CD4-positive, alpha-beta T cell treated with Interleukin-15 for 1 hour (primary cell): ENCODE measurements at places on chromosomes 1 and 21.

GRCh38 chr1:109542657-109543056 is 3.0 kb downstream of the GPR61 start:
- DNase-seq, result no peak

DNA sequence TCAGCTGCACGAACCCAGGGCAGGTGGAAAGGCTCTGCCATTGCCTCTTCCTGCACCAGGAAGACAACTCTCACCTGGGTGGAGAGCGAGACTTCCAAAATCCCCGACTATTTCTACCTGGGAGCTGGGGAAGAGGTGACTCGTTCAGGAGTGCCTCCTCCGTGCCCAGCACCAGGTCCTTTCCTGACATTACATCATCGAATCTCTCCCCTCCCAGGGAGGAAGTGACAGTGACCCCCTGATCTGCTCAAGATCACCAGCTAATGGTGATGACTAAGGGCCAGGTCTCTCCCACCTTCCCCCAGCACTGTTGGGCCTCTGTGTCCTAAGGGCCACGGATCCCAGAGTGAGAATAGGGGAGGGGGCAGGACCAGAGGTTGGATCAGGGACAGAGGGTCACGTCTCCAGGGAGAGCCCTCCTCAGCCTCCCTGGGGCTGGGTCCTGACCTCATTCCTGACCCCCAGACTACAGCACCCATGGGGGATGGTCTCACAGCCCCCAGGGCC is 6.8 kb downstream of the MEGF6 start:
- no peak for DNase-seq

GRCh38 chr1:116986421-116987255 is 14.9 kb upstream of the CD101 start:
- DNase-seq, result no peak

DNA sequence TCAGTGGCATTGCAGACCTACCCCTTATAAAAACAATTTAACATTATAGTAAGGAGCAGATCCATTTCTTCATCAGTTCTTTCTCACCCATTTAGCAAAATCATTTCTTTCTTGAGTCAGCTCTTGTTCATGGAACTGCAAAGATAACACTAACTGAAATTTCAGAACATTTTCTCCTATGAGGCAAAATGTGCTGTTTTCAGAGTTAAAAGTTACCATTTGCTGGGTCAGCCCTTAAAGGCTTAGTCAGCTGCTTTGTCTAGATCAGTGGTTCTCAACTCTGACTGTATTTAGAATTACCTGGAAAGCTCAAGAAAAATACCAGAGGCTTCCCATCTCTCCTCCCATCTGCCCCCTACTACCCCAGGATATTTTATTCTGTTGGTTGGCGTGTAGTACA is 12.2 kb downstream of the METTL13 start:
- no peak for DNase-seq

- DNase-seq, result no peak
Observed at GRCh38 chr1:206908038-206908437, 10.8 kb downstream of the IL24 start.

DNA sequence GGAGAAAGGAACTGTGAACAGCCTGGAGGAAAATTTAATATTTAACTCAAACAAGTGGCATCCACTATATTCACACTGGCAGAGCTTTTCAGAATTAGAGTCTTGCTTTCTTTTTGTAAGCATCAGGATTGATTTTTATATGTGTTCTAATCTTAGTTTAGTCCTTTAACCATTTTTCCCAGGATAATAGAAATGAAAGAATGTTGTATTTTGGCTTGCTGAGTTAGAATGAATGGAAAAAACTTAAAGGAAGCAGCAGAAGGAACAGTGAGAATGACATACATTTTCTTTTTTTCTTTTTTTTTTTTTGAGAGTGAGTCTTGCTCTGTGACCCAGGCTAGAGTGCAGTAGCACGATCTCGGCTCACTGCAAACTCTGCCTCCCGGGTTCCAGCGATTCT is 53.0 kb downstream of the ZC3H11B start:
- no peak for DNase-seq

DNA sequence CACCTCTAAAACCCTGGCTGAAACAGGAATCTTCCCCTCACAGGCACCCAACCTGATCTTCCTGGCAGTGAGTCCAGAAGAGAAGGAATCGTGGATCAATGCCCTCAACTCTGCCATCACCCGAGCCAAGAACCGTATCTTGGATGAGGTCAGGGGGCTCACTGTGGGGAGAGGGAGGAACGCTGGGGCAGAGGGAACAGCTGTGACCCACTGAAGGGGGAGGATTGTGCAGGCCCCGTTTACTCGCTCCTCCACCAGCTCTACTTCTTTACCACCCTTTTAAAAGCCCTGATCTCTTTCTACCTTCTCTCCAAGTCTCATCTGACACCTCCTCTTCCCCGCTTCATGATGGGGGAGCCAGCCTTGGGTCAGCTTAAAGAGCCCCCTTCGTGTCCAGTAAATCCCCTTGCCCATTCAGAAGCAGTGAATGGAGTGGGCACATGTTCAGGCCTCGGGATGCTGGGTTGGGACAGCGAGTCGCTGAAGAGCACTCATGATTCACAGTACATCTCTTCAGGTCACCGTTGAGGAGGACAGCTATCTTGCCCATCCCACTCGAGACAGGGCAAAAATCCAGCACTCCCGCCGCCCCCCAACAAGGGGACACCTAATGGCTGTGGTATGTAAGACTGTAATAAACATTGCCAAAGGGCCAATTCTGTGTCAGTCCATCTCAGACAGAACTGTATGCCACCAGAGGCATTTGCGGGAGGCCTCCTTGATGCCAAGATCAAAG is 7.3 kb downstream of the PLEKHO1 start:
- no peak for DNase-seq

DNA sequence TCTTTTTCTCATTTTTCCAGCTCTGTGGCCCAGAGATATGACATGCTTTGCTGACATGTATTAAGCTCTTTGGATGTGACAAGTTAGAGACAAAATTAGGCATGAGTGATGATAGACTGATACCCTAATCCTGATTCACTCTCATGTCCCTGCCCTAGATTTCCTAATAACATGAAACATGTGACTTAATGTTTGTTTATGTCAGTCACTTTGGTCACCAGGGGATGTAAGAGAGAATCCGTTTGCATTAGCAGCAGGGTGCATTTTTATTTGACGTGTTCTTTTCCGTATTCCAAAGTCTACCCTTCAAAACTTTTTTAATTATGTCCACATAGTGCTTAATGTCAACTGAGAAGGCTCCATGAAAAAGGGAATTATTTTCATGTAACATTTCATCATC is 192.4 kb downstream of the HMCN1 start:
- no peak for DNase-seq

DNA sequence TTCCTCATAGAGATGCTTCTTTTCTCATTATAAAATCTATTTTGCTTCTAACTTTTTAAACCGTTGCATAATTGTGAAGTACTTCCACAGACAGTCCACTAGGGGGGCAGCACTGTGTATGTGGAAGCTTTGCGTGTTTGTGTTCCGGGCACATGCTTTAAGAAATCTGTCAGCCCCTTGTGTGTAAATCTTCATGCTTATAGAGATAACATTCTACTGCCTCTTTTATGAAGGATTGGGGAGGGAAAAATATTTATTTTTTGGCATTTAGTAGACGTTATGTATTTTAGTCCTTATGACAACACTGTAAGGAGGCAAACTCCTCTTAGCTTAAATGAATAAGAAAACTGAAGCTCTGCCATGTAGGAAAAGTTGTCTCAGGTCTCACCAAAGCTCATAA is 157.3 kb upstream of the PTGFR start:
- no peak for DNase-seq

DNA sequence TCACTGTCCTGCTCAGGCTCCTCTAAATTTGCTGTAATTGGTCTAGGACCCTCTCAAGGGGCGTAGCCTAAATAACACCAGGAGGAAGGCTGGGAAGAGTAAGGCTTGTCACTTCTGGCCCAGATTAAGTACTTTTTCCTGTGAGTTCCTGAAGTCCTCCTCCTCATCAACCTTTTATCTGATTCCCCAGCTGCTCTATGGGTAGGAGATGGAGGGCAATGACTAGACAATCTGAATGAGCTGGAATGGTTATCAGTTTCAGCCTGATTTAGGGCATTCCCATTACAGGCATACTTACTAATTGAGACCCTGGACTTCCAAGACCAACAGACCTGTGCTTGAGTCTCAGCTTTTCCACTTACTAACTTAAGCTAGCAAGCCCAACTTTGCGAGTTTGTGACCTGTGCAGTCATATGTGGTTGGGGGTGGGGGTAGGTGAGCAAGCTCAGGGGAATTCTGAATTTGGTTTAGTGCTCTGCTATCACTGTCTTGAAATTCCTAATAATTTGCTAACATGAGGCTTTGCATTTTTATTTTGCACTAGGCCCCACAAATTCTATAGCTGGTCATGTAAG is 18.0 kb upstream of the FGGY start:
- DNase-seq, result no peak

DNA sequence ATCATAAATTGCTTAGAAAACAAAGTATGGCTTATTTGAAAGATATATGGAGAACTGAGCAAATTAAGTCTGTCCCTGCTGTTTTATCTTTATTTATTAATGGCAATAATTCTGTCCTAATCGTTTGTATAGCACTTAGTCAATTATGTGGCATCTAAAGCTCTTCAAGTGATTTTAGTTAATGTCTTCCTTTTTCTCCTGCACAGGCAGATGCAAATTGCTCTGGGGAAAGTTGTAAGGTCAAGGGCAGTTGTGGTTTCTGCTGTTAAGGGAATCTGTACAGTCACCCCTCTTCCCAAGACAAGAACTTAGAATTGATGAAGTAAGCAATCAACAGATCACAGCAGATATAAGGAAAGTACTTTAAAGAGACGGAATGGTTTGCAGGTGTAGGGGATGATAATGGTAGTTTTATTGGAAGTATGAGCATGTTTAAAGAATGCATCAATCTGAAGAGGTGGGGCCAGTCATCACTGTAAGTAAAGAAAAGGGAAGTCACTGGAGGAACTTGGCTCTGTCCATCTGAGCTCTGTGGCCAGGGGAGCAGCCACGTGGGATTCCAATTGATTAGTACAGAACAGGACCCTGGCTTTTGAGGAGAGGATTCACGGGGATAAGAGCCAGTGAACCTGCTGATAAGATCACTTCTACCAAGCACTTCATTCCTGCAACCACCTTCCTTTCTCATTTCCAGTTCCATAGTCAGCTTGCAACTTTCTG is 116.0 kb upstream of the KCNJ6 start:
- no peak for DNase-seq

- no peak for DNase-seq
Observed at GRCh38 chr1:233389893-233390292, 62.4 kb downstream of the MAP3K21 start.

DNA sequence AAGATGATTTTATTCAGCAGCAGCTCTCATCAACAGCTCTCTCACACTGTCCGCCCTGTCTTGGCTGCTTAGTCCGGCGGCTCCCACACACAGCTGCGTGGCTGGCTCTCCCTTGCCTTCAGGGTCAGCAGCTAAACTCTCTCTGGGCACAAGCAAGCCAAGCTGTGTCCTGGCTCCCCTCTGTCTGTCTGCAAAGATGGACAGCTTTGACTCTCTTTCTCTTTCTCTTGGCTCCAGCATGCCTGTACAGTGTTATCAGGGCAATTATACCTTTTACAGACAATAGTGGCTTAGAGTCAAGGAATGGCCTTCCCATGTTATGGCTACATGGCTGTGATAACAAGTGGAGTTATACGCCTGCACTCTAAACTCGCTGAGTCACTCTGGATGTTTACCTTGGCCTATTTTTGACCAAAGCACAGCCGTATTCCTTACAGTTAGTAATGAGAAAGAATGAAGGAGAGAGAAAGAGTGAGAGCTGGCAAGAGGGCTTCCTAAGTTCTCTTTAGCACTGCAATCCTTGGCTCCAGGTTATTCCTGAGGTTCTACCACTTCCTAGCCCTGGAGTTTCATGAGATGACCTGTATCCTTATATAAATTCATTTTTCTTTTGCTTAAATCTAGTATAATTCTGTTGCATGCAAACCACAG is 59.9 kb upstream of the ZSWIM5 start:
- DNase-seq, result no peak

DNA sequence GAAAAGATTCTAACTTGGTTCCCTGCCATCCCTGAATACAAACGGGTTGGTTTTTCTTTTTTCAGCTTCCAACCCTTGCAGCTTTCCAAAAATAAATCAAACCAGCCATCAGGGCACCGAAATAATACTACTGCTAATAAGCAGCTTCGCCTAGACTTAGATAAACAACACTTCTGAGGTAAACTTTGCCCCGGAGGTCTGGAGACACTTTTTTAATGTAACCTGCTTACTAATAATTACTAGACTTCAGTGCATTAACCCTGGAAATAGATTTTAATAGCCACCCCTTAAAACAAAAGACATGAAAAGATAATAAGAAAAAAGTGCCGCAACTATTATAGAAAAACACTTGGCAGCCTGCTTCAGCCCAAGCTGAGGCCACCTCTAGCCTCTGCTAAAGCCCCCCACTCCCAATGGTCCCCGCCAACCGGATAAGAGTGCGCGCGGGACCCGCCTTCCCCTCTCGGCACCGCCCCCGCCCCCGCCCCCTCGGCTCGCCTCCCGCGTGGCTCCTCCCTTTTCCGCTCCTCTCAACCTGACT is 405 bp upstream of the GADD45A start:
- no peak for DNase-seq

DNA sequence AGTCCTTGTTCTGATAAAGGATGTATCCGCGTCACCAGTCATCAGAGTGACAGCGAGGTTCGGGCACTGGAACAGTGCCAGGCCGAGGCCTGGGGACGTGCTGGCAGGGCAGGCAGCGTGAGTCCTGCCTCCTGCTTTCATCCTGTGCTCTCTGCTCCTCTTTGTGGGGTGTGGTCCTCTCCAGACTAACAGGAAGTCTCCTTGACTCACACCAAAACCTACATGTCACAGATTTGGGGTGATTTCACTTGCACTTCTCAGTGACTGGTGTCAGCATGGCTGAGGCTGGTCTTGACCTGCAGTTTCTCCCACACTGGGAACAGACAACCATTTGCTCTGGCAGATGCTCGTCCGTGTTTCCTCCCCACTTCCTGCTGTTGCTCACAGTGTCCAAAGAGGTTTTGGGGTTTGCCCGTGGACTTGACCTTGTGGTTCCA is 8.8 kb upstream of the NLRP3 start:
- DNase-seq, result peak; percentile 91

GRCh38 chr1:156464825-156465452 is 35.6 kb downstream of the MEF2D start:
- no peak for DNase-seq

DNA sequence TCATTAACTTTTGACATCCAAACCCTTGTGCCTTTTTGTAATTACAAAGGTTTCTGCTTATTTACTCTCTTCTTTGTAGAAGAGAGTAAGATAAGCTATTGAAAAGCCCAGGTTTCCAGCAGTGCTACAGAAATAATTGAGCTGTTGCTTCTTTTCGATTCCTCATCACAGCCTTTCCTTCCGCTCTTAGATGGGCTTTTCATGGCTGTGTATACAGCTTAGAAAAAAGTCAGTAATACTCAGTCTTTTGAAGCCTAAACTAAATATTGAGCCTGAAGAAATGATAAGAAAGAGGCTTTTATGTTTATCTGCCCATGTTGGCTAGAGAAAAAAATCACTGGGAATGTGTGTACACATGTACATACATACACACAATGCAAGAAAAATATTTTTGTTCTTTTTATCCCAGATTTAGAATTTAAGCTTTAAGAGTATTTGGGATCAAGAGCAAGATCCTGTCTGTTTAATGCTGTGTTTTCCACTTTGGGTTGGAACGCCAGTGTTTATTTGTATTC is 172.4 kb downstream of the VPS13D start:
- DNase-seq, result no peak

- no peak for DNase-seq
Observed at GRCh38 chr1:90726425-90726985, 9.4 kb upstream of the BARHL2 start.

- no peak for DNase-seq
Observed at GRCh38 chr21:46434322-46434958, 24.3 kb upstream of the DIP2A start.

- no peak for DNase-seq
Observed at GRCh38 chr1:27392778-27393635, 585 bp downstream of the GPR3 start.

GRCh38 chr1:194477908-194478307 is 1291.5 kb upstream of the B3GALT2 start:
- no peak for DNase-seq
